ENCODE measurements at places on chromosomes 11 and 22.

DNA sequence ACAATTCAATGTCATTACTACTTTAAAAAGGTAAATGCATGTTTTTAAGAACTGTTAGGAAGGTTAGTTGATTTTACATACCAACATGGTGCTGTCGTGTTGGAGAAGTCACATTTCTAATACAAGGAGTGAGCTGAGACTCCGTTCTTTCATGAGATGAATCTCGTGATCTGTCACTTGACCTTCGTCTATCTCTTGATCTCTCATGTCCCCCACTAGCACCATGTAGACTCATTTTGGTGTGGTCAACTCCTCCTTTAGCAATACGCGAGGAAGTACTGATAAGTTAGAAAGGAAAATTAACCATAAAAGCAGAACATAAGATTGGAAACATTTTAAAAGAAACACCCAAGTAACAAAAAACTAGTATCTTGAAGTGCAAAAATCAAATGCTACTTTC lies 41.5 kb downstream of the BTBD10 start:
- no peak for DNase-seq

DNA sequence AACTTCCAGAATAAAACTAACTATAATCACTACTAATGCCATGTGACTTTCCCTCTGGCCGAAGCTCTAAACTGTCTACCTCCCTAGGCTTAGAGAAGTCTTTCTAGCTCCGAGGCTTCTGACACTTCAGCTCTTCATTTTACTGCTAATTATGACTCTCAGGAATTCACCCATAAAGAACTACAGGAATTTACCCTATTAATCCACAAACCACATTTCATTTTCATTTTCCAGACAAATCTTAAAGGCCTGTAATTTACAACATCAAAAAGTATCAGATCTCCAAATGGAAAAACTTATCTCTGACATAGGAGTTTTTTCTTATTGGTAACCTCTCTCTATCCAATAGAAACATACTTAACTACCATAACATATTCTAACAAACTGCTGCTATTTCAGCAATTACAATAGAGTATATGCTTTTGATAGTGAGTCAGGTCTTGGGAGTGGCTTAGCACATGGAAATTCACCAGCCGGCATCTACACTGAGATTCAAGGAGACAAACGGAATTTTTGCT lies 33.4 kb downstream of the MRTFA start:
- DNase-seq = no peak

DNA sequence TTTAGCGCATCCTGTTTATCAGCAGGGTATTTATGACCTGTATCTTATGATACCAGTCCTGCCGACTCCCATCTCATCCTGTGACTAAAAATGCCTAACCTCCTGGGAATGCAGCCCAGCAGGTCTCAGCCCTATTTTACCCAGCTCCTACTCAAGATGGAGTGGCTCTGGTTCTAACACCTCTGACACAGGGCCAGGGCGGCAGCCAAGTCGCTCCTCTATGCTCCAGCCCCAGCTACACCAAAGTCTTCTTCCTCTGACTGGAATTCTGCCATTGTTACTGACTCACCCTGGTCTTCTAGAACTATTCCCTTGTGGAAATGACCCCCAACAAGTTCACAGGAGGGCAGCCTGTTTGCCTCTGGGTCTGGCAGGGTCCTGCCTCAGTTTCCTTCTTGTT lies 7.9 kb upstream of the C1QTNF6 start:
- DNase-seq = no peak

- DNase-seq = no peak
Observed at GRCh38 chr11:64455456-64456261, 96.7 kb downstream of the RPS6KA4 start.

GRCh38 chr11:126398296-126398695 lies 42.8 kb downstream of the ST3GAL4 start:
- DNase-seq = no peak

DNA sequence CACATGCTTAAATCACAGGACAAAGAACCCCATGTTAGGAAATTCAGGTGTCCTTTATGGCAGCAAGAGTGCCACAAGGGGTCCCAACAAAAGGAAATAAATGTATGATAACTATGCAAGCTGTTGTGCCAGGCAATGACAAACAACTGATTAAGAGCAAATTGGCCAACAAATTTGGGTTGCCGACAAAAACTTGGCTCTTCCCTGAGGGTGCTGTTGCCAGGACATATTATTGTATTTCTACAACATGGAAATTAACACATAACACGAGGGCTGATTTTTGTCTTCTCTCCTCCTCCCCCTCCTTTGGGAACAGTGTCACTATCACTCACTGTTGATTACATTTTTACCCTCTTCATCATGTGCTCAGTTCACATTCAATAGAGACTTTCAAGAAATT lies 56.0 kb downstream of the LRRC4C start:
- no peak for DNase-seq

Data from activated T-cell treated with anti-CD3 and anti-CD28 coated beads for 1 hour (primary cell).